Activated T-cell treated with anti-CD3 and anti-CD28 coated beads, Interleukin-2, amount 50 U/mL, for 4 hours (primary cell): ENCODE measurements at places on chromosomes 1 and 21.

DNA sequence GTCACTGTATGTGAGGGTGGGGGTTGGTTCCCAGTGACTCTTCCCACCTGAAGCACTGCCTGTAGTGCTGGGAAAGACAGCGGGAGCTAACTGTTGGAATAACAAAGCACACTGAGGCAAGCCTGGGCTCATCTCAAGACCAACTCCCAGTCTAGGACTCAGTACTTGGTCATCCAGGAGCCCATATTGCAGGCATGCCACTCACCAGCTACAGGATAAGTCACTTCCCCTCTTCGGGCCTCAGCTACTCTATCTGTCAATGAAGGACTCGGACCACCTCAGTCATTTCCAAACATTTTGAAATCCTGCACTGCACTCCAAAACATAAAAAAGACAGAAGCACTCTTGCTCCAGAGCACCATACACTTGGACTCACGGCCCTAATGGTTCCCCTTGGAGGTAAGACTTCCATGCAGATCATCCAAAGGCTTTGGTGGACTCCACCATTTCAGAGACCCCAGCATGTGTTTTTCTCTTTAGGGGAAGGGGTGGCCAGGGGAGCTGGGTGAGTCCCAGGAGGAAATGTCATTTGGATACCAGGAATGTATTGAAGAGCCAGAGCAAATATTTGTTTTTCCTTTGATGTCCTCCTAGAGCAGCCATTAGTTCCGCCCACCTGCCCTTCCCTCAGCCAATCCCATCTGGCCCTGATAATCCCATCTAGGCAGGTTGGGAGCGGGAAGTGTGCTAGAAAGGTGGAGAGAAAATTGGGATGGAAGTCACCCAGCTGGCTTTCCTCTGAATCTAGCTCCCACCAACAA lies 3.1 kb downstream of the NUAK2 start:
- DNase-seq, result no peak

- DNase-seq, result no peak
Measured at GRCh38 chr1:201826830-201827229, 2.1 kb upstream of the IPO9 start.

GRCh38 chr1:37031871-37032270 lies 2.4 kb downstream of the GRIK3 start:
- DNase-seq, result no peak

GRCh38 chr1:235259133-235259778 lies 68.7 kb downstream of the ARID4B start:
- DNase-seq, result no peak

DNA sequence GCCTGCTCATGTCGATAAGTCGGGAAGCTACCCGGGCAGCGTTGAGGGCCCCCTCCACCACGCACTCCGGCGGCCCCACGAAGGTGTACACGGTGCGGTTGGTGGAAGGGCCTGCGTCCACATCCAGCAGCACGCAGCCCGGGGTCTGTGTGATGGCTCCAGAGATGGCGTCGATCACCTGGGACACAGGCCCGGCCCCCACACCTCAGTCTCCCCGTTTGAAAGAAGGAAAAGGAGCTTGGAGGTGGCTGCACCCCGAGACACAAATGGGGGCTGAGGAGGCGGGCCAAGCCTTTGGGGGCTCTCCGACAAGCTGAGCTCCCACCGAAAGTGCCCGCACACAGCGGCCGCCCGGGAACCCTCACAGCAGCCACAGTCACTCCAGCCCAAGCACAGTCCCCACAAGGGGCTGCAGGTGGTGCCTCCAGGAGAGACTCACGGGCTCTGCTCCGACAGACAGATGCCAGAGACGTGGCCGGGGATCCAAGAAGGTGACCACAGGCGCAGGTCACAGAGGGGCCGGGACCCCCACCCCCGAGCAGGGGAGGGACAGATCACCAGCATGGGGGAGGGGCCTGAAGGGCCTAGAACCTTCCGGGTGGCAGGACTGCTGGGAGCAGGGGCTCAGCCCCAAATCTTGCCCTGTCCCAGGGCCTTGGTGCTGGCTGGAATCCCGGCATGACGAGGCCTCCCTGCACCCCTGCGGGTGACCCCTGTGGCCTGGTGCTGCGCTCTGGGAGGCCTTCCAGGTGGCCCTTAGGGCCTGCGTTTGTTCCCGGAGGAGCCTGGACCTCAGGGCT lies 1.0 kb downstream of the FTCD start:
- no peak for DNase-seq

DNA sequence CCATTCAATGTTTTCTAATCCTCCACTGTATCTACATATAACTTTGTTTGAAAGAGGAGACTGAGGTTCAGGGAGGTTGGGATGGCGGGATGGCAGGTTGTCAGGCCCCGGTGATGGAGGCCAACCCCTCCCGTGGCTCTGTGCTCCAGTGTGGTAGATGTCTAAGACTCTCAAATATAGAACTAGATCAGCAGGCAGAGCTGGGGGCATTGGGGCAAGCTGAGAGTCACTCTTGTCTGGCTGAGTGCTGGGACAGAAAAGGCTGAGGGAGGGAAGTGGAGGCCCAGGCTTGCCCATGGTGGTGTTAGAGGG lies 1.7 kb downstream of the IL6R start:
- no peak for DNase-seq

DNA sequence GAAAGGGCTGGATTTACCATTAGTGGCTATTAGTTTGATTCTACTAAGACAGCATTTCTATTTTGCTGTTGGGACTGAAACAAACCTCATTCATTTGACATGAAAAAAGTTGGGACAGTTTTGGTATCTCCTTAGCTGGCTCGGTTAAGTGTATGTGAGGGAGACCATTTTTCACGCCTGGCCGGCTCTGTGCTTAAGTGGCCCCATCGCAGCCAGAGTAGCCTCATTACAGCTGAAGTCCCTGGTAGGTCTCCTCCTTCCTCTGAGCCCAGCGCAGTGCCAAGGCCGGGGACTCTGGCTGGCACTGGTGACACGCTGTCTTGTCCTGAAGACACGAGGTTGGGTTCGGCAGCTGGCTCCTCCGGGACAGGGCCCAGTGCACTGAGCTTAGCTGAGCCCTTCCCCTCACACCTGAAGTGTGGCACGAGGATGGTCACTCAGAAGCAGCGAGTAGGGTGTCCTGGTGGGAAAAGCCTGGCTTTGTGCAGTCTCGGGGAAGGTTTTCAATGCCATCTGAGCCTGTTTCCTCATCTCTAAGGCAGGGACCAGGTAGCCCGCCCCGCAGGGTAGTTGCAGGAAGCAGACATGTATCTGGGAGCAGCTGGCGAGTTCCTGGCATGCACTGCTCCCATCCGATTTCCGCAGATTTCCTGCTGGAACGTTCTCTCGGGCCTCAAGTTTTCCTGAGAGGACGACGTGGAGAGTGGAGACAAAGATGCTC lies 196.5 kb downstream of the DYRK1A start:
- no peak for DNase-seq

GRCh38 chr21:40013001-40013735 lies 145.9 kb downstream of the PCP4 start:
- no peak for DNase-seq

DNA sequence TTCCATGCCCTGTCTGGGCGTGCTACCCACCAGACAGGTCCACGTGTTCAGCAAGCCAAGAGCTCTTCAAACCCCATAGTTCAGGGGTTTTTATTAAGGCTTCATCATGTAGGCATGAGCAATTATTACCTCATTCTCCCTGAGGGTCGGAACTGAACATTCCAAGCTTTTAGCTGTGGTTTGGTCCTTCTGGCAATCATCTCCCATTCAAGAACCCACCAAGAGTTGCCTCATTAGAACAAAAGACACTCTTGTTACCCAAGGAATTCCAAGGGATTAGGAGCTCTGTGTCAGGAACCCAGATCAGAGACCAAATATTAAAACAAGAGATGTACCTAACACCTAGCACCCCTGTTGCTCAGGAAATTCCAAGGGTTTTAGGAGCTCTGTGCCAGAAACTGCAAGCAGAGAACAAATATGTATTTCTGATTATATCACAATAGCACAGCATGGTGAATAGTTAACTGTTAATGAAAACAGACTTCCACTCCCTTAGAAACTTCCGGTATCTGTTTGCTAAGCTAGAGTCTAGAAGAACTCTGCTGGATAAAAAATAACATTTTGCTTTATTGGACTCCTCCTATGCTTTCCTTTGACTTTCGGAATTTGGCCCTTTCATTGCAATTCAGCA lies 201.2 kb upstream of the L1TD1 start:
- no peak for DNase-seq
